ENCODE measurements at places on chromosomes 12 and 14.

DNA sequence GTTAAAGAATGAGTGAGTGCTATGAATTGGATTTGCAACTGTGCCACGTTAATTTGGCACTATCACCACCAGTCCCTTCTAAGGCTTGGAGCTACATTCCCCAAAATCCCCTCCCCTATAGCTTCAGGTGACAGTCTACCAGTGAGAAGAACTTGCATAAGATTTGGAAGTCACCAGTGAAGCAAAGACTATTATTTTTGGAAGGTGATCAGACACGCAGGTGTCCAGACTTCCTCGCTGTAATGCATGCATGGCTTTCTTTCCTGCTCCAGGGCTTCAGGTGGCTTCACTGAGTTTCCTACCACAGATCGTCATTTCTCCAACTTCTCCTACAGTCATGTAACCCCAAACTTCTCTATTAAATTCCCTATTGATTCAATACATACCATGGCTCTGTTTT, 61.4 kb downstream of the SLC41A2 start:
- no peak for ATAC-seq

- no peak for ATAC-seq
Observed at GRCh38 chr12:49923035-49923644, 19.4 kb upstream of the FAIM2 start.

- no peak for ATAC-seq
Observed at GRCh38 chr12:78636231-78636855, 228.2 kb upstream of the SYT1 start.

GRCh38 chr12:27179400-27180214, 64.5 kb upstream of the STK38L start:
- ATAC-seq: peak; percentile 86

- no peak for ATAC-seq
Observed at GRCh38 chr14:100860556-100861187, 34.8 kb downstream of the MEG3 start.

DNA sequence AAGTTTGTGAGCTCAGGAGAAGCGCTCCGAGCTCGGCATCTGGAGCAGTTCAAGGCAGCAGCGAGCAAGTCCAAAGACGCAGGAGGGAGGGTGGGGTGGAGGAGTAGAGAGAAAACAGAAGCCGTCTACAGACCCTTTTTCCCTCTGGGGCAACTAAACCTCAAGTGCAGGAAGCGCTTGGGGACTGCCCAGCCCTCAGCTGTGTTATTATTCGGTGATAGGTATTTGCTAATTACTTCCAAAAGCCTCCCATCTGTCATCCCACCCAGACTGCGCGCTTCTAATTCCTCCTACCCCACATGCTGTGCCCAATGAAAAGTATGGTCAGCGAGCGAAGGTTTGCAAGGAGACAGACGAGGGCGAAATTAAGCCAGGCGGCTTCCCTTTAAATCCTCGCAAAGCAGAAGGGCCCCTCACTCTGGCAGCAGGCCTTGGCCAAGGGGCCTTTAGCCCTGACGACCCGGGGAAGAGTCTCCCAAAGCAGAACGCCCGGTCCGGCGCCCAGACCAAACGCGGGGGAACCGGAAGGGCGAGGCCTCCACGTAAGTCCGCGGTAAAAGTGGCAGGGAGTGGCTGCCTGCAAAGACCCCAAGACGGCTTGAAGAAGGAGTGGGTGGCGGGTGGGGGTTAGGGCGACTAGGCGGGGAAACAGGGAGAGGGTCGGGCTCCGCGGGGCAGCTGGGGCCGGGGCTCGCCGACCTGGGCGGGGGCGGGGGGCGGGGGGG, 507 bp upstream of the CD9 start:
- ATAC-seq: no peak

- no peak for ATAC-seq
Observed at GRCh38 chr14:26846388-26846787, 248.6 kb upstream of the NOVA1 start.

DNA sequence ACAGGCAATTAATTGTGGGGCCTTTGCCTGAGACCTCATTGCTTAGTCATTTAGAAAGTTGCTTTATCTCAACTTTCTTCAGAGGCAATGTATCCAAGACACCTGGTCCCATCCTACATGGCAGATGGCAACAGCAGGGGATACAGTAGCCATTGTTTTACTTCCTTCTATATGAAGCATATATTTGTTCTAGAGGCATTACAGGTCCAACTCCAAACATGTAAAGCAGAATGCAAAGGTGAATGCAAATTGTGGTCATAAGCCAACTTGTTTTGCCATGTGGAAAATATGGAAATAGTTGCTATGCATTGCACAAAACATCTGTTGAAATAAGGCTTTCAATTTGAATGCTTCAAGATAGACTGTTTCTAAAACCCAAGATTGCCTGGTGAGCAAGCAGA, 109.8 kb upstream of the BCAT1 start:
- ATAC-seq: no peak

DNA sequence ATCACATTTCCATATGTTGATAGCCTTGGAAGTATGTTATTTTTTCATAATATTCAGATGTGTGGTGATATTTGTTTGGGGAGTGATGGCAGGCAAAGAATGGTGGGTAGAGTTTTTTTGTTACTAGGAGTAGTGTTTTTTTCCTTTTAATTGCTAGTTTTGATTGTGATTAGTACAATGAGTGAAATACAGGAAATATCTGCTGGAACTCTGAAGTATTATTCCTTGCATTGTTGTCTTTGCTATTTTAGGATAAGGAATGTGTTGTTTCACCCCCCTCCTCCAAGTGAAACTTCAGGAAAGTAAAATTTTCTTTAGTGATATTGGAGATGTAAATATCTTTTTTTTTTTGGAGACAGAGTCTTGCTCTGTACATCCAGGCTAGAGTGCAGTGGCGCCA, 105.4 kb downstream of the DIP2B start:
- ATAC-seq: no peak

DNA sequence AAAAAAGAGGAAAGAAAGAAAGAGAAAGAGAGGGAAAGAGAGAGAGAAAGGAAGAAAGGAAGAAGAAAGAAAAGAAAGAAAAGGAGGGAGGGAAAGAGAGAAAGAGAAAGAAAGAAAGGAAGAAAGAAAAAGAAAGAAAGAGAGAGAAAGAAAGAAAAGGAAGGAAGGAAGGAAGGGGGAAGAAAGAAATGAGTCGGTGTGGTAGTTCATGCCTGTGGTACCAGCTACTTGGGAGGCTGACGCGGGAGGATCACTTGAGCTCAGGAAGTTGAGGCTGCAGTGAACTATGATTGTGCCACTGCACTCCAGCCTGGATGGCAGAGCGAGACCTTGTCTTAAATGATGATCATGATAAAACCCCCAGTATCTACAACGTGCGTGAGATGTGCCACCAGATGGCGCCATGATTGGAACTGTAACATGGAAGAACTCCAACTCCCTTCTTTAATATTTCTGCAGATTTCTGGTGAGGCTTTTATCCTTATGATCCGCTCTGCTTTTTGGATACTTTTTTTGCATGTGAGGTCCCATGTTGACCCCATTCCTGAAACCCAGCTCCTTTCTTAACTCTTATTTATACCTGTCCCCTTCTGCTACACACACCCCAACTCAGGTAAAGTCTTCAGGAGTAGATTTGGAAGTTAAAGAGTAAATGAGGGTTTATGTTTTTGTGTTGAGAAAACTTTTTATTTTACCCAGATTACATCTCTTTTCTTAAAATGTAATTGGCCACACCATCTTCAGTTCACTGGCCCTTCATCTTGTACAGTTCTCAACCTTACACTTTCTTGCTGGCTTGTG, 25.6 kb downstream of the RNASE10 start:
- peak; percentile 79 for ATAC-seq

GRCh38 chr14:36515896-36516718, 3.9 kb downstream of the NKX2-1 start:
- no peak for ATAC-seq

- no peak for ATAC-seq
Observed at GRCh38 chr12:7479771-7480170, 23.8 kb downstream of the CD163 start.

All from activated CD4-positive, CD25-positive, alpha-beta regulatory T cell treated with anti-CD3 and anti-CD28 coated beads, Interleukin-2, amount 50 U/mL, for 24 hours (primary cell).